Stimulated activated CD4-positive, alpha-beta T cell treated with anti-CD3 and anti-CD28 coated beads, Interleukin-1b, Interleukin-23, amount 100 ng/mL, for 4 hours (primary cell): ENCODE measurements at places on chromosomes 3 and 15.

DNA sequence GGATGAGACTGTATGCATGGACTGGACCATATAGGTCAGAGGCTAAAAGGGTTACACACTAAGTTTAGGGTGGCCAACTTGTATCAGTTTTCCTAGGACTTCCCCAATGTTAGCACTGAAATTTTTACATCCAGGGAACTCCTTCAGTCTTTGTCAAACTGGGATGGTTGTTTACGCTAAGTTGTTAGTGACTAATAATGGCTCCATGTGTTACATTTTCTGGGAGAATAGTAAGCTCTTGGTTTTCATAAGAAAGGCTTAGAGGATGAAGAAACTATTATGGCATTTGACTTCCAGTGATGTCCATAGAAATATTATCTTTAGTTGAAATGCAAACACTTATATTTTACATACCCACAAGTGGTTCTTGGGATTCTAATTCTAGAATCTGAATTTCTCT lies 57.9 kb upstream of the ST3GAL6 start:
- DNase-seq = no peak

- no peak for DNase-seq
Observed at GRCh38 chr3:36063992-36064391, 316.3 kb upstream of the STAC start.

DNA sequence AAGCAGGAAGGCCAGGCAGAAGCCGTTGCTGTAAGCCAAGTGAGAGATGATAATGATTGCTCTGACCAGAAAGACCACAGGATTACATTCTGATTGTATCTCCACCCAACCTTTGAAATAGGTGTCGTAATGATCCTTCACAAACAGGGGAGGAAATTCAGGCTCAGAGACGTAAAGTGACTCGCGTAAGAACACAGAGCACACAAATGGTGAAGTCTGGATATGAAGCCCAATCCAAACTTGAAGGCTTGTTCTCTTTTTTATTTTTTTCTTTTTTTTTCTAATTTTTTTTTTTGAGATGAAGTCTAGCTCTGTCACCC lies 25.3 kb upstream of the PIAS1 start:
- no peak for DNase-seq

DNA sequence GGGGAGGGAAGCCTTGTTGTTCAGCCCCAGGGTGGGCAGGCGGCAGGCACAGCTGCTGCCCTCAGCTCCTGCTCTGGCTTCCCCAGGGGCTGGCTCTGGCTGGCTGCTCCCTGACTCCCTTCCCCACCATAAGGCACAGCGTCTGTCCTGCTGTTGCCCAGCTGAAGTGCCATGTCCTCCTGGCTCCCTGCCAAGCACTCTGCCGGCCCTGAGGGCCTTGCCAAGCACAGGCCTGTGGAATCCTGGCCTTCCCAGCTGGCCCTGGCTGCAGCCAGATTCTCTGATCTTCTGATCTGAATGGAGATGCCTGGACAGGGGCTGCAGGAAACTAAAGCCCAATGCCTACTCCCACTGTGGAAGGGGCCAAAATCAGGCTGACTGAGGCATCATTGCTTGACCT lies 1.1 kb downstream of the IQCF6 start:
- DNase-seq = no peak

GRCh38 chr3:195282961-195283360 lies 12.0 kb upstream of the XXYLT1 start:
- DNase-seq = no peak

- DNase-seq = no peak
Observed at GRCh38 chr3:8767667-8768363, 1.6 kb downstream of the OXTR start.

GRCh38 chr15:60583946-60584345 lies 105.0 kb upstream of the ICE2 start:
- no peak for DNase-seq

GRCh38 chr3:66113542-66113941 lies 74.8 kb upstream of the MAGI1 start:
- no peak for DNase-seq

DNA sequence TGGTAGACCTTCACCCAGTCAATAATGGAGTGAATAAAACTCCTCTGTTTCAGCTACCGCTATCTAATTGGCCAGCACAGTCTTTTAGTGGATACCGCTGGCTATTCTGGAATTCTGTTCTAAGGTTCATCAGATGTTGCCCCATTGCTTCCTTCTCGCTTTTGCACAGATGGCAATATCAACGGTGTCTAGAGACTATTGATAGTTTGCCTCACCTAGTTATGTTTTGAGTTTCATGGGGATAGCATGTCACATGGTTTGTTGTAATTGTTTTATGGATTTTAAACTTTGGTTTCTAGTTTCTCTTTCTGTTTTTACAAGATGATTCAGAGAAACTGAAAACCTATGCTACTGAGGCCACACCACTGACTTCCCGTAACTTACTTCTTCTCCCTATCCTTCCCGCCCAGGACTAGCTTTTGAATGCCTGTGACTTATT lies 2.0 kb downstream of the XRN1 start:
- DNase-seq = peak; percentile 1

DNA sequence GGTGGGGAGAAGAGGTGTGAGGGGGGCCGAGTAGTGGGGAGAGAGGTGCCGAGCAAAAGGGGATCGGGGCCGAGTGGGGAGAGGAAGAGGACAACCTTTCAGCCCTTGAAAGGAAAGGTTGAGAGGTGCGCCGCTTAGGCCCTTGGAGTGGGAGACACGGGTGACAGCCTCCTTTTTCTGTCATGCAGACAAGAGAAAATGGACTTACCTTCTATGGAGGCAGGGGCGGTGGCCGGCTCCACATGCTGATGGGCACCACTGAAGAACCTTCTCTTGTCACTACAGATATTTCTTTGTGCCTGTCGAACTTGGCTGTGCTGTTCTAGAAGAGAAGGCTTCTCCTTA lies 421 bp downstream of the KLHL18 start:
- DNase-seq = peak; percentile 10

- no peak for DNase-seq
Observed at GRCh38 chr3:36900474-36901443, 44.1 kb downstream of the TRANK1 start.

DNA sequence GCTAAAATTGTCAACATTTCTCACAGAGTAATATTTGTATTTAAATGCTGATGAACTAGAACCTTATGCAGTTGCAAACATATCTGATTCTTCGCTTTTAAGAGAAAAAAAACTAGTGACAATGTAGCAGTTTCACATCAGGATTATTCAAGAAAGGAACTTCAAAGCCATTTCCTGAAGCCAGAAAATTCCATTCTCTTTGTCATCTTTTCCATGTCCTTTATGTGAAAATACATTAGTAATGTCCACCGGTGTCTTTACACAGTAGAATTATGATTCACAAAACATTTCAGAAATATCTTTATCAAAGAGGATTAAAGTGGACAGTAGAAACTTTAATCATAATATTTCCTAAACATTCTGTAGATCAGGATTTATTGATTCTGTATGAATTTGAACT lies 12.7 kb upstream of the LXN start:
- DNase-seq = no peak

- no peak for DNase-seq
Observed at GRCh38 chr3:147937341-147937740, 528.2 kb downstream of the ZIC1 start.

DNA sequence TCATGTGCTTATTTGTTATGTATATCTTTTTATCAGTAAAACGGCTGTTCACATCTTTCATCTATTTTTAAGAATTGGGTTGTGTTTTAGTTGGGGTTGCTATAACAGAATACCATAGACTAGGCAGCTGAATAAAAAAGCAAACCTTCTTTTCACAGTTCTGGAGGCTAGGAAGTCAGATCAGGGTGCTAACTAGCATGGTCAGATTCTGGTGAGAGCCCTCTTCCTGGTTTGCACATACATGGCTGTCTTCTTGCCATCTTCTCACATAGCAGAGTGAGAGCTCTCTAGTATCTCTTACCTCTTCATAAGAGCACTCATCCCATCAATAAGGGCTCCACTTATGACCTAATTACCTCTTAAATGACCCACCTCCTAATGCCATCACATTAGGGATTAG lies 33.8 kb downstream of the NMD3 start:
- no peak for DNase-seq

DNA sequence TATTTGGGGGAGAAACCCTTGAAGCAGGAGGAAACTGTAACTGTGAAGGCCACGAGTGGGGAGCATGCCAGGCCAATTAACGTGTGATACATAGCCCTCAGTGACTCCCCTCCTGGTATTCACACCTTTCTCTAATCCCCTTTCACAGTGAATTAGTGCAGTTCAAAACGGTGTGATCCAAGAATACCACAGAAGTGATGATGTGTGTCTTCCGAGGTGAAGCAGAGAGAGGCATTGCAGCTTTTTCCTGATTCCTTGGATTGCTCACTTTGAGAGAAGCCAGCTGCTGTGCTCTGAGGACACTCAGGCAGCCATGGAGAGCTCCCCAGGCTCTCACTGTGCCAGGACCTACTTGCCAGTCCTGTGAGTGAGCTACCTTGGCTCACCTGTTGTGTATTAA lies 17.3 kb downstream of the NIPA2 start:
- DNase-seq = no peak

GRCh38 chr3:178392511-178392926 lies 143.7 kb upstream of the KCNMB2 start:
- DNase-seq = no peak

DNA sequence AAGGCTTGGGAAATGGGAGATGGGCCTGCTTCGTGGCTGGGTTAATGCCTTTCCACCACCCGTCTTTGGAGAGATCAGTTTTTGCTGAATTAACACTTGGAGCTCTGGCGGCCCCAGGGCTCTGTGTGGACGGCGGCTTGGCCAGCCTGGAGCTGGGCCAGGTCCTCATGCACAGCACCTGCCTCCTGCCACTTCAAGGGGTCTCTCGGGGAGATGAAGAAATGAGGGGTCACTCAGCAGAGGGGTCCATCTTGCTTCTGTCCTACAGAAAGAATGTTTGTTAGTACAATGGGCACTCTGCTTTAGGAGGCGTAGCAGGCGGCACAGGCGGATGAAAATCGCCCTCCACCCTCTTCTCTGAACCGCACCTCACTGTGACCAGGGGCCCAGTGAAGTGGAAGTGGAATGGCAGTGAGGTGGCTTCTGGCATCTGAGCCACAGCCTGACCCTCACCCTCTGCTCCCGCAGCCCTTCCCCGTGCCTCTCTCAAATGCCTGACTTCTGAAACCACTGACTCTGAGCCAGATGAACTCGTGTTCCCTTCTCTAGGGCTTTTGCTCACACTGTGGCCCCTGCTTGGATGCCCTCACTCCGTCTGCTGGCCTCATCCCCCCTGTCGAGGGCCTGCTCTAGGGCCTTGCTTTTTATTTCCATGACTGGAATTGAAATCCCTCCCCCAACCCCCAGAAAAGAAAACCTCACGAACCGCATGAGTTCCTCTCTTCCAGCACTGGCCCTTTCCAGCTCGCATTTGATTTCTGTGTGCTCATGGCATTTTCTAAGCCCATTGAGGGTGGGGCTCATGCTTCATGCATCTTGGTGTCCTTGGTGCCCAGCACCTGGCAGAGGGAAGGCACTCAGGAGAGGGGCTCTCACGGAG lies 42.2 kb downstream of the CHDH start:
- DNase-seq = no peak

- DNase-seq = no peak
Observed at GRCh38 chr3:117285737-117286136, 576.2 kb downstream of the TUSC7 start.

GRCh38 chr15:74134387-74135027 lies 4.1 kb downstream of the ISLR2 start:
- DNase-seq = no peak

DNA sequence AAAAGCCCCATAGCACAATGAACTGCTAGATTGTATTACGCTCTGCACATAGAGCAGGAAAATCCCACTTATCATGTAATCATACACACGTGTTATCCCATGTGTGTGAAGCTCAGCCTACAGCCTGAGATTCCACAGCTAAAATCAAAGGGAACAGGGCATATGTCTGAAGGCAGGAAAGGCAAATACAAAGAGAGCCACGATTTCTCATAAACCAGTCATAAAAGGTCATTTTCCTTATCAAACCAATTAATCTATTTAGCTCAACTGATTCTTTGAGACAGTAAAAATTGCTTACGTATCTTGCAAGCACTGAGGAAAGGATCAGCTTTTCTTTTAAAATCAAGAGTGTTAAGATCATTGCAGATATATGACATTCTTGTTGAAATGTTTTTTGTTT lies 199.5 kb upstream of the TBL1XR1 start:
- DNase-seq = no peak

GRCh38 chr15:67175643-67176071 lies 78.8 kb downstream of the AAGAB start:
- DNase-seq = no peak

DNA sequence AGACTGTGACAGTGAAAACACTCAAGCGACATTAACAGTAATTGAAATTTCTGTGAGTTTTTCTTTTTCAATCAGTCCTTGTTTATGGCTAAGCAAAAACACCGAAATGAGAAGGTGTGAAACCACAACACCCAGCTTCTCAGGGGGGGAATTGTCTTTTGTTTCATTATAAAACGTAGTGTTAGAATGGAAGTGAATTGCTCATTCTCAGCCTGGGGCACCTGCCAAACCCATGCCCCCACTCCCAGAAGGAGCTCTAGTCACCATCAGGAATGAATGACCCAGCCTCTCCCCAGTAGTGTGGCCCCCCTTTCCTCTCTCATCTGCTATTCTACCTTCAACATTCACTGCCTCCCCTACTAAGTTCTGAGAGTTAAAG lies 185.8 kb upstream of the CFAP20DC start:
- DNase-seq = no peak

DNA sequence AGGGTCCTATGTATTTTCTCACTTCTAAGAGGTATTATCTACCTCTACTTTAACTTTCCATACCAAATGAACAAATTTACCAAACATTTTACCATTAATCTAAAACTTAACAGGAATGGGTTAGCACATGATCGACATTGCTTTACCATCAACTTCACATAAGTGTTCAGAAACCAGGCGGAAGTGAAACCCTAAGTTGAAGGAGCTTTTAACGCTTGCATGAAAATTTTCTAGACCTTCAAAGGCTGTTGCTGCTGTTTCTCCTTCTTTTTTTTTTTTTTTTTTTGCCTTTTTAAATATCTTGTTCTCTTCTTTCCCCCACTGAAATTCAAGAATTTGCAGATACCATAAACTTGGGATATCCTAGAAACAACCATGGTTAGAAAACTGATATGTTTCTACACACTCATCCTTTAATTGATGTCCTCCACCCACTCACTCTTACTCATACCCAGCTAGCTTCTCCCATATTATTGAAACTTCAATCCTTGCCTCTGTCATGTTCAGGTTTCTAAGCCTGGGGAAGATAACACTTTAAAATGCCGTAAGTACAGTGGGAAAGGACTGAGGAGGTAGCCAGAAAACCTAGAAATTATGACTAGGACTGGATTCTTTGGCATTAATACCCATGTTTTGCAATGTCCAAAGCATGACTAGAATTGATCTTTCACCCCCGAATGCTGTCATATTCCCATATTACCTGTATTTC lies 24.7 kb downstream of the MYO5A start:
- no peak for DNase-seq

GRCh38 chr3:112627419-112627818 lies 13.5 kb downstream of the CCDC80 start:
- DNase-seq = no peak

- no peak for DNase-seq
Observed at GRCh38 chr3:149435996-149436885, 38.3 kb upstream of the TM4SF4 start.
